ENCODE measurements at places on chromosomes 1 and 21. TPM values are rescaled to one million over a fixed set of nuclear protein-coding genes. Genes with fewer than 3 reads are reported as not detected.

DNA sequence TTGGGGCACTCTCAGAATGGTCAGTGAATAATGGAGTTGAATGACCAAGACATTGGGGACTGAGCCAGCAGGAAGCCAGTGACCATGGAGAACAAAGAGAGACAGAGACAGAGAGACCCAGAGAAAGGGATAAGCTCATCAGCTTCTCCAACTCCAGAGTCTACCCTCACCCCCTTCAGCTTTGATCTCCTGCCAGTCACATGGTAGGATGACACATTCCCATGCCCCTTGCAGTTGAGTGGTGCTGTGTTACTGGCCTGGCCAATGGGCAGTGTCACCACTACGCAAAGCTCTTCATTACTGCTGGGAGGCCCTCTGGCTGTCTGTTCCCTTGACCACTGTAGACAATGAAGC, 643.5 kb downstream of the AJAP1 start:
- DNase-seq, result no peak

DNA sequence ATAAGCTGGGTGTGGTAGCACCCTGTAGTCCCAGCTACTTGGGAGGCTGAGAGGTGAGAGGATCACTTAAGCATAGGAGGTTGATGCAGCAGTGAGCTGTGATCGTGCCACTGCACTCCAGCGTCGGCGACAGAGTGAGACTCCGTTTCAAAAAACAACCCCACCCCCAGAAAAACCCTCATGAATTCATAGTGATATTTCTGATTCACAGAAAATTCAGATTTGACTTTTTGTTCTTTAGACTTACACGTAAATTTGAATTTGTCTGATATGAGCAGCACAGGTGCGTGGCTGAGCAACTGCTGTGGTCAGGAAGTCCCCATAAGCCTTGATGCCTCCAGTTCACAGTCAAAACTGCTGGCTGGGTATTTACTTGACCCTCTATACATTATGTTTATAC, 10.0 kb upstream of the MORC3 start:
- DNase-seq, result no peak

The KLHL12 gene
- 14.8 TPM for total RNA-seq

DNA sequence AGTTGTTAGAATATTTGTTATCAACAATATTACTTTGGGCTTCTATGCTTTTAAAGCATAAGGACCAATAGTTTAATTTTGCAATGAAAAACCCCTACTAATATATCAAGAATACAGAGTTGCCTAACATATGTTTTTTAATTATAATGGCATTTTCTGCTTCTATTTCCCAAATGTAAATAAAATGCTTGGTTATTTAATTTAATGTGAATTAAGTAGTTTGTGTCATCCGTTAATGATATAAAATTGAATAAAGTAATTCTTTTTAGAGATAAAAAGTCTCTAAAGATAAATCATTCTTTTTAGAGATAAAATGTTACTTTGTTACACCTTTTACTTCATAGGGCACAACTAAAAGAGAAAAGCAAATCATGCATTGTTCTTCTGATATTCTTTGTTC, 583.7 kb upstream of the ADGRL2 start:
- DNase-seq, result no peak

DNA sequence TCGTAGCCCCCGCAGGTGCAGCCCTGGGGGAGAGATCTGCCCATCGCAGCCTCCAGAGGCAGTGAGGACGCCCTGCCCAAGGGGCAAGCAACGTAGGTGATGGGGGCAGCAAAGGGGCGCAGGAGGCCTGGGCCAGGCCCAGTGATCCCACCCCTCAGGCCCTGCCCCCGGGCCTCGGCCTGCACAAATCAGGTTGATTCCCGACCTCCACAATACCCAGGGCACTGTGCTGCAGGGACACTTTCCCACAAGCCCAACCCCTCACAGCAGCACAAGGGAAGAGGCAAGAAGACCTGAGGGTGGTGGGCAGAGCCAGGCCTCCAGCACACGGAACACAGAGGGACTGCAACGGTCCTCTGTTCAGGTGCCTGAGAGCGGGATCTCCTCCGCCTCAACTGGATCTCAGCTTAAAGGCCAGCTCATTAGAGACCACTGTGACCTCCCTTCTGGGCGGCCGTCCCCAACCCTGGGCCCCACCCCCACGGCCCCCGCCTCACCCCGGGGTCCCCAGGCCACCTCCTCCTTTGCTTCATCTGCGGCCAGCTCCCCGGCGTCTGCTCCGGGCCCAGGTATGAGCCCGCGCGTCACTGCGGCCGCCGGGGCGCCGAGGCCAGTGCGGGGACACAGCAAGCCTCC, 812 bp upstream of the ARF1 start:
- DNase-seq, result no peak

DNA sequence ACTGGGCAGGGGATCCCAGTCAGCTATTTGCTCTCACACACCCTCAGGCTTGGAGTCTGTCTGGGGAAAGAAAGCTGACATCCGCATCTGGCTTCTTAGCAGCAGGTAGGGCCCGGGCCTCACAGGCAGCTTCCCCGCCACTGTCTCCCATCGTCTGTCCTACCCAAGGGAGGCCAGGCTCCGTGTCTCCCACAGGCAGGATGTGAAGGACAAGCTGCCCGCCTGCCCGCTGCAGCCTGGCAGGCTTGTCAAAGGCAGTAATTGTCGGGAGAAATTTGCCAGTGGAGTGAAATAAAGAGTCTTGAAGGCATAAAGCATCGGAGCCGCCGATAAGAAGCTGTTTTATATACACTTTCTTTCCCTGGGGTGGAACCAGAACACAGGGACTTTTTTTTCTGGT, 44.0 kb upstream of the DISP3 start:
- no peak for DNase-seq

DNA sequence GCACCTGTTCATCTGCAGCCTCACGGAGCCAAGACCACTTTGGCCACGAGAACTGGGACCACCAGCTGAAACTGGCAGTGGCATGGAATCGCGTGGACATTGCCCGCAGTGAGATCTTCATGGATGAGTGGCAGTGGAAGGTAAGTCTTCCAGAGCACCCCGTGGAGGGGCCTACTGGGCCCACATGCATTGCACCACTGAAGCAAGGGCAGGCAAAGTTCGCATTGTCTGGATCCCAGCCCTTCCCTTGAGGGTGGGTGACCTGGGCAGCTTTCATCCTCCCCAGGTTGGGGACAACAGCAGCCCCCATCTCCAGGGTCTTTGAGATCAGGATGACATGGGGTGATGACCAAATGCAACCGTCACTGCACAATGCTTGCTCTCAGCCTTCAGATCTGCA, 37.5 kb downstream of the TRPM2 start:
- no peak for DNase-seq

- DNase-seq, result no peak
Observed at GRCh38 chr21:35504951-35505466, 455.9 kb upstream of the RUNX1 start.

The MANEAL gene
- total RNA-seq, result 21.6 TPM

DNA sequence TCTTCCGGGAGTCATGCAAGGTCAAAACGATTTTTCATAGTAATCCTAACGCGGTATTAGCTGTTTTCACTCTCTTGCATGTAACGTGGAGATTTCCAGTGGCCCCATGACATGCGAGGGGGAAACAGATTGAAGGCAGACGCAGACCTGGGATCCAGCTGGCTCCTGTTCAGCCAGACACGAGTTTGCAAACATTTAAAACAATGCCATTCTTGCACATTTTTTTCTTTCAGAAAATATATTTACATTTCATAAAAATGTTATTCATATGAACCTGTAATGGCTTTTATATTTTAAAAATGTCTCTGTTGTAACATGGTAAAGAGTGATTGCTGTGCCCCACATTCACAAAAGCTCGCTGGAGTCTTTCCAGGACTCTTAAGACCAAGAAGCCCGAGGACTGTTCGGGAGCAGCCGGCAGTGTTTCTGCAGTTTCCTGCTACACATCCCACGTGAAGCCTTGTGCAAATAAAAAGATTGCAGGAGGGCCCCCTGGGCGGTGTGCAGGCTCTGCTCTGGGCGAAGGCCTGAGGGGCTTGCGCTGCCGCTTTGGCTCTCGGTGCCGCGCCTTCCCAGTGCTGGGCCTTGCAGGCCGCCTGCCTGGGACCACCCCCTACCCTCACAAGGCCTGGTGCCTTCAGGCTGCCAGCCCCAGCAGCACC, 184.9 kb downstream of the DYRK1A start:
- DNase-seq, result no peak

GRCh38 chr1:110555807-110556470, 37.0 kb upstream of the KCNA10 start:
- peak; percentile 20 for DNase-seq

The ADAM30 gene
- not detected for total RNA-seq

DNA sequence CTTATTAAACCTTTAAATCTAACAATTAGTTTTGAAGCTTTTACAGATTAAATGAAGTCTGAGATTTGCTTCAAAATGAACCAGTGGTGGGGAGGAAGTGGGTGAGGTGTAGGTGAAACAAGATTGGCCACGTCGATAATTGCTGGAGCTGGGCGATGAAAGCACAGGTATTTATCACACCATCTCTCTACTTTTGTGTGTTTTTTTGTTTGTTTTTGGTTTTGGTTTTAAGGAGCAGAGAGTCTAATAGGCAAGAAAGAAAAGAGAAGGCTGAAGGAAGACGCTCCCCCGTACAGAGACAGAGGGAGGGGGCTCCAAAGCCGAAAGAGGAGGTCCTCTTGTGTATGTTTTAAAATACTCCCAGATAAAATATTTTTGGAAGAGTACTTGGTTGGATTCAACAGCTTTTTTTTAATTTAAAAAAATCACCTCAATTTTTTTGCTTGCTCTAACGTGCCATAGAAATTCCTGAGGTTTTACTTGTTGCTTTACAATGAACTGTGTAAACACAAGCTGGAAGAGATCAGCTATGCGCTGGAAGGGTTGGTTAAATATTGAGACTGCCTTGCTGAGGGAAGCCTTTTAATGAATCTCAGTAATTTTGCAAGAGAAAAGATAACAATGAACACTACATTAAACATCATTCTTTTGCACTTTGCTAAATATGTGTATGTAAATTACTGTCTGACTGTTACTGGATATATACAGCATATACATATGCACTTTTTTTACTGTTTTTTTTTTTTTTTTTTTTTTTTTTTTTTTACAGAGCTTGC, 6.7 kb upstream of the LGALS8 start:
- peak; percentile 23 for DNase-seq

DNA sequence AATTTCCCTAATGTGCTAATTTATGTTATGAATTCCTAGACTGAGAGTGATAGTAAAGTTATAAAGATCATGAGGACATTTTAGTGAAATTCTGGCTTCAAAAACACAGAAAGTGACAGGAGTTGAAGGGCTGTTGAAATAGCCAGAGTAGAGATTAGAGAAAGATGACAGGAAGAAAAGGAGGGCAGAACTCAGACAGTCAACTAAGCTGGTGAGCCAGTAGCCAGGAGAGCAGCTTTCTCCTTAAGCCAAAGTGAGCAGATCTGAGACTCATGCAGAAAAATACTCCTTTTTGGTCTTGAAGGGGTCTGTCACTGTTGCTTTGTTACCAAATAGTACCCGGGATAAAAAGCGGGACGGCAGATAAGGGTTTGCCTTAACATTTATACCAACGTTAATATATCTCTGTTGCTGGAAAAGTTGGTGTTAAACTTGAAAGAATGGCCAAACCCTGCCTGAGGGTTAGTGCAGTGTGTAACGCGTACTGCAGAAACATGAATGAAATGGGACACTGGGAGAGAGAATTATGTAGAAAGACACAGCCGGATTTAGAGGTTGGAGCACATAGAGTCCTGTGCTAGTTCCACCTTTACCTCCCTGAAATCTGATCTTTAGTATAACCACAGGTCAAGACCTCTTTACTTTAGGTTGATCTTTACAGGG, 12.8 kb downstream of the AHCYL1 start:
- no peak for DNase-seq

DNA sequence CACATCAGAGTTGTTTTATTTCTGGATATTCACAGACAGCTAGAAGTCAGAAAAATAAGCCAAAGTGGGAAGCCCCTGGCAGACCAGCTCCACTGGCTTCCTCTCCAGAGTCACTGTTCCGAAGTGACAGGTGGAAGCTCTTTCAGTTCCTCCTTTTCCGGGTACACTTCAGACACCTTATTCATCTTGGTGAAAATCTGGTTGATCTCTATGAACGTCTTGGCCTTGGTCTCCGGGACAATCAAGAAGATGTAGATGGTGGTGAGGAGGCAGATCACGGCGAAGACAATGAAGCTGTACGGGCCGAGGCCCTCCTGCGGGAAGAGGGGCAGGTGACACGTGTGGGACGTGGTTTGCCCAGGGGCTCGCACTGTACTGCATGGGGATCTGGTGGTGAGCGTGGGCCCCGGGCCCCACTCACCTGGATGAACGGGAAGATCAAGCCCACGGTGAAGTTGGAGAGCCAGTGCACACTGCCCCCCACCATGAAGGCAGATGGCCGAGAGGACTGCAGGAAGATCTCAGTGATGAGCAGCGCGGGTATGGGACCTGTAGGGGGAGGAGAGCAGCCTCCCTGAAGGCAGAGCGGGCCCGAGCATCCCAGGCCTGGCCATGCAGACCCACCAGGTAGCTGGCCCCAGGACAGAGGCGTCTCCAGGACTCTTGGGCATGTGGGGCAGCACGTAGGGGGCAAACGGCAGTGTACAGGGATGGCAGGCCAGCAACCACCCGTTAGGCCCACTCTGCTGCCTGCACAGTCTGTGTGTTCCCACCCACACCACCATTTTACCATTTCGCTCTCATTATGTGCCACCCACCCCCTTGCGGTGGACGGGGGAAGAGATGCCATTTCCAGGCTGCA, 11.5 kb upstream of the SLC2A7 start:
- no peak for DNase-seq

The VHLL gene
- not detected for total RNA-seq

DNA sequence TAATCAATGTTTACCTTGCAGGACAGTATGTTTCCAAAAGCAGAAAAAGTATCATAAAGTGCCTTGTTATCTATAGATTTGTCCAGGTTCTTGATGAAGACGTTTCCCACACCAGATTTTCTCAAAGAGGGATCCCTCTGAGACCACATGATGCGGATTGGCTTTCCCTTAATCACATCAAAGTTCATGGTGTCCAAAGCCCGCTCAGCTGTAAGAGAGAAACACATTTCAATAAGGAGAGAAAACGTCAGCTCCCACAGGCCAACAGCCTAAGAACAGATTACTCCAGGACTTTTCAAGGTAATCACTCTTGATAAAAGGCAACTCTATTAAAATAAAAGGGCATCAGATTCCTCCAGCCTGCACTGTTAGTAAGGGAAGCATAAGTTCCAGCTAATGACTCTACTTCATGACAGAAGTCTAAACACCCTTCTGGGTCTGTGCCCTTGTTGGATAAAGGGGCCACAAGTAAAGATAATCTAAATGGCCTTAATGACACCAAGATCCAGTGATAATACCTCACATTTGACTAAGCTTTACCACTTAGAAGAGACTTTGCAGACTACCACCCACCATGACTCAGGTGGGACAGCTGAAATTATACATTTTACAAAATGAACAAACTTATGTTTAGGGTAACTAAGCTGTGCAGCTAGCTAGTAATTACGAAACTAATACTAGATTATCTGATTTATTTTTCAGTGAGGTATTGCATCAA, 4.1 kb downstream of the PABPC4 start:
- no peak for DNase-seq

The LCE3E gene
- total RNA-seq, result not detected

The PRDM2 gene
- total RNA-seq, result 3.8 TPM

DNA sequence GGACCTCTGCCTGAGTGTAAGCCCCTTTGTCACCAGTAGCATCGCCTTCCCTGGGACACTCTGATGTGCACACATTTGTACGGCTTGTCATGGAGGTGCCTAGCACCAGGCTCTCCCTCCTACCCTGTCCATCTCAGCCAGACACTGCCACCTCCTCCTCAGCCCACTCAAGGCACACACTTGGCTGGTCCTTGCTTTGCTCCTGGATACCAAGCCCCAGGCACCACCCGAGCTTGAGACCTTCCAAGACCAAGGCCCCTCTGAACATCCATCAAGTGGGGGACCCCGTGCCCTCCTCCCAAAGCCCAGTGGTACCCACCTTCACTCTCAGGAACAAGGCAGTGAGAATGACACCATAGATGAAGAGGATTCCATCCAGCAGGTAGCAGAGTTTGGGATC, 78.0 kb downstream of the CD247 start:
- no peak for DNase-seq
